ENCODE measurements at places on chromosomes 5 and 9. TPM values are rescaled to one million over a fixed set of nuclear protein-coding genes. Genes with fewer than 3 reads are reported as not detected.

DNA sequence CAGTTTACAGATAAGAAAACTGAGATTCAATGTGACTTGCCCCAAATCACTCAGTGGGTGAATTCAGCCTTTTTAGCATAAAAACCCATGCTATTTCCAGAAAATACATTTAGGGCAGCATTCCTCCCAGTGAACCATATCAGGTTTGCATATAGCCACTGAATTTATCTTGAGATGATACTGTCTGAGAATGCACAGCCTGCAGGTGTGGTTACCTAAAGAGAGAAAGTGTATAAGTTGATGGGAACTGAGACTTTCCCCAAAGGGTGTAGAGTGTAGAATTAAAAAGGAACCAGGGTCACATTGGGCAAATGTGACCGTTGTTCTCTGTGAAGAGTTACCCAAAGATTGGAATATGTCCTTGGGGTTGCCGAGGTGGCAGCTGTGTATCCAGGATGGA, 100.0 kb upstream of the PIK3R1 start:
- no peak for DNase-seq

- DNase-seq: no peak
Observed at GRCh38 chr9:125902214-125902613, 155.0 kb downstream of the PBX3 start.

DNA sequence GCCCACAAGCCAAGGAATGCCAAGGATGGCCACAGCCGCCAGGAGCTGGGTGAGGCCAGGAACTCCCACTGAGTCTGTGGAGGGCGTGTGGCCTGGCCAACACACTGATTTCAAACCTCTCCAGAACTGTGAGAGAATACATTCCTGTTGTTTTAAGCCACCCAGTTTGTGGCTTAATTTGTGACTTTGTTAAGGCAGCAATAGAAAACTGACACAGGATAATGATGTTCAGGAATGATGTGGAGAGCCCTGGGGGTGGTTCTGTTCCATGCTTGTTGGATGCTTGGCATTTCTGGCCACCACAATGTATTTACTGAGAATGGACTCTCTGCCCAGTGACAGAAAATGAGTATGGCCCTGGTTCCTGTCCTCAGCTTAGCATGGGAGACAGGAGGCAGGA, 82.8 kb downstream of the DAP start:
- DNase-seq: no peak

DNA sequence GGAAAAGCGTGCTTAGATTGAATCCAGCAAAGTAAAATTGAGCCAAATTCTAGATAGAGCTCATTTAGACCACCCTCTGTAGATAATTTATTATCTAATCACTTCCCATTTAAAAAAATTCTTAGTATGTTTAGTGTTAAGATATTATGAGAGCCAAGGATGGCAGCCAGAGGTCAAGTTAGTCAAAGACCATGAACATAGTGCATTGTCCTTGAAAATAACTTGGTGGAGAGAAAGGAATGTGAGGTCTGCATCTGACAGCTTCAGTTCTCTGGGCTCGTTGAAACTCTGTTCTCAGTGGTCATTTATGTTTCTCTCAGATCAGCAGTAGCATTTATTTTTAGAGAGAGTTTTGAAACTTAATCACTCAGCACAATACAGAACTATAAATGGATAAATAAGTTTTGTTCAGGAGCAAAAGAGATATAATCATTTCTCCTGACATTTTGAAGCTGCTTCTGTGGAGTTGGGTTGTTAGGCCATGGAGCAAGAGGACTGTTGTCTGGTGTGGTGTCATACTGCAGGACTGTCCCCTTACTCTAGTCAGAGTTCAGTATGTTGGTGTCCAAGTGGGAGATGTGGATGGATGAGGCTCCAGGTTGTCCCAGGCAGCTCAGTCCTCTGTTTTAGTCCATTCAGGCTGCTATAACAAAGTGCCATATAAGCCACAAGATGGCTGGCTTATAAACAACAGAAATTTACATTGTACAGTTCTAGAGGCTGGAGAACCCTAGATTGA, 337.7 kb downstream of the FBXL7 start:
- no peak for DNase-seq

DNA sequence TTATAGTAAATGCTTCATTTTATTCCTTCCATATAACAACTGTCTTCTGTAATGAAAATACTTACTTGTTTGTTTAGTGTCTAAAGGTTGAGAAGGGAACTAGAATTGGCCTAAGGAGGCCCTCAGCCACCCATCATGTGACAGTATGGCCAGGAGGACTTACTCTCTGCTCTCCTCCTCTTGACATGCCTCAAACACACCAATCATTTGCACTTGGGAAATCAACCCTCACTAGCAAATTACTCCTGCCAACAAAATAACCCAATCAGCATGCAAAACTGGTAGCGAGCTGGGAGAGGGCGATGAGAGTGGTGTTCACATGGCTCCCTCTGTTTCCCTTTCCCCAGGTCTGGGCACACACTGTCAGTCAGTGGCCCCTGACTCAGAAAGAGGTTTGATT, 58.6 kb upstream of the MEF2C start:
- no peak for DNase-seq

GRCh38 chr9:95736891-95737522, 138.5 kb upstream of the ERCC6L2 start:
- DNase-seq: no peak

The IL5 gene
- not detected for total RNA-seq

DNA sequence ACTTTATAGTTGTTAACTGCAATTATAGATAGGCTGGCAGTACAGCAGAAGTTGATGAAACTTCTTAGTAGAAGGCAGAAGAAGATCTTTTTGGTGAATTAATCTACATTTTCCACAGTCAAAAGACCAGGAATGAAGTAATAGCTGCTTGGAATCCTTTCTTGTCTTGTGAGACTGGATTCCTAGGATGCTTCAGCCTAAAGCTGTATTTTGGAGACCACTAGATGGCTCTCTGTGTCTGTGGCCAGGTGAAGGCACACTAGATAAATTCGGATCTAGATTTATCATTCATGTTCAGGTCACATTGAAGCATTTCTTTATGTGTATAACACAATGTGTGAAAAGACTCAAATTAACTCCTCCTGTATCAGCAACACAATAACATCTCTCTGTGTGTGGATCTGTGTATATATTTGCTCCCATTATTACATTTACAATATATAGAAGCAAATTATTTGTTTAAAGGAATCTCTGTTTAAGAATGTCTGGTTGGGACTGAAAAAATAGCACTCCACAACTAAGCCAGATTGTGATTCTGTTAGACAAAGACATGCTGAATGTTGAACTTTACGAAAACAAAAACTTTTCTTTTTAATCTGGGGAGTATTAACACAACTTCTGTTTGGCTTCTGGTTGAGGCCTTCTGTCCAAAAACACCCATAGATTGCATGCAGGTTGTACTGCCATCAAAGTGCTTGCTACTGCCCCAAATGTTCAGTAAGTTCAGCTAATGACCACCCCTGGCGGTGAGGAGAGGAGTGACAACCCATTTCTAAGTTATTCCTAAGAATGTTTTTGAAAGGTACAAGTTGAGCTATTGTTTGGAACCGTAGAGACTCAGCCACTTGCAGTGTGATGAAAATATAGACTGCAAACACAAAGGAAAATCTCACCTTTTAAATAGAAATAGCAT, 10.6 kb downstream of the GRIN3A start:
- no peak for DNase-seq

The SPINK13 gene
- not detected for total RNA-seq

DNA sequence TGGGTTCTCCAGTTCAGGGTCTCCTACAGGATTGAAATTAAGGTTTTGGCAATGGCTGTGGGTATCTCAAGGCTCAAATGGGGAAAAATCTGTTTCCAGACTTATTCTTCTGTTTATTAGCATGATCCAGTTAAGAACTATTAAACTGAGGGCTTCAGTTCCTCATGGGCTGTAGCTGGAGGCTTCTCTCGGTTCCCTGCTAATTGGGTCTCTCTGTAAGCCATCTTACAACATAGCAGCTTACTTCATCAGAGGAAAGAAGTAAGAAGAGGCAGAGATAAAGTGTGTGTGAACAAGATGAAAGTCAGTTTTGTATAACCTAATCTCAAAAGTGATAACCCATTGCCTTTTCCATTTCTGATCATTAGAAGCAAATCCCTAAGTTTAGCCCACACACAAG, 391.9 kb downstream of the PSAT1 start:
- no peak for DNase-seq

The SKIC3 gene
- total RNA-seq: 79.1 TPM

DNA sequence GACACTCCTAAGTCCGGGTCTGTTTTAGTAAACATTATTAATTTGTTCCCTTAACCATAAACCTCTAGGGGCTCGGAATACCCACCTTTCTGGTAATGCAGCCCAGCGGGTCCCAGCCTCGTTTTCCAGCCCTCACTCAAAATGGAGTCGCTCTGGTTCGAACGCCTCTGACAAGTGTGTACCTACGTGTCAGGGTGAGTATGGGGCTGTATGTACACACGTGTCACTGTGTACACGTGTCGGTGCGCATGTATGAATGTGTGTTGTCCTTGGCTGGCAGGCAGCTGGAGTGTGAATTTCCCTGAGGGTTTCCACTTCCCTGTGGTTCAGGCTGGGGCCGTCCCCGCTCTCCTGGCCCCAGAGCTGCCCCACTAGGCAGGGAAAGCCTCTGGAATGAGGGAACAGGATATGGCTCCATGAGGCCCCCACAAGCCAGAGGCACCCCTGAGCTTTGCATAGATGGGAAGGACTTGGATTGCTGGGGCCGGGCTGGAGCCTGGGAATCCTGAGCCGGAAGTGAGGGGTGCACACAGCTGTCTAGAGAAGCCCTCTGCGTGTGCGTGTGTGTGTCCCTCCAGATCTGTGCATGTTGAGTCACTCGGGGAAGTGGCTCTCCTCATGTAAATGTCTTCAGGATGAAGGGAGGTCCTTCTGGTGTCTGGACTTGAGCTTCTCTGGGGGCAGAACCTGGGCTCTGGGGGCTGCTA, 160.8 kb upstream of the IER5L start:
- DNase-seq: no peak

- no peak for DNase-seq
Observed at GRCh38 chr9:115130176-115130575, 12.2 kb upstream of the TNC start.

- DNase-seq: no peak
Observed at GRCh38 chr5:116989995-116990394, 415.4 kb upstream of the SEMA6A start.

DNA sequence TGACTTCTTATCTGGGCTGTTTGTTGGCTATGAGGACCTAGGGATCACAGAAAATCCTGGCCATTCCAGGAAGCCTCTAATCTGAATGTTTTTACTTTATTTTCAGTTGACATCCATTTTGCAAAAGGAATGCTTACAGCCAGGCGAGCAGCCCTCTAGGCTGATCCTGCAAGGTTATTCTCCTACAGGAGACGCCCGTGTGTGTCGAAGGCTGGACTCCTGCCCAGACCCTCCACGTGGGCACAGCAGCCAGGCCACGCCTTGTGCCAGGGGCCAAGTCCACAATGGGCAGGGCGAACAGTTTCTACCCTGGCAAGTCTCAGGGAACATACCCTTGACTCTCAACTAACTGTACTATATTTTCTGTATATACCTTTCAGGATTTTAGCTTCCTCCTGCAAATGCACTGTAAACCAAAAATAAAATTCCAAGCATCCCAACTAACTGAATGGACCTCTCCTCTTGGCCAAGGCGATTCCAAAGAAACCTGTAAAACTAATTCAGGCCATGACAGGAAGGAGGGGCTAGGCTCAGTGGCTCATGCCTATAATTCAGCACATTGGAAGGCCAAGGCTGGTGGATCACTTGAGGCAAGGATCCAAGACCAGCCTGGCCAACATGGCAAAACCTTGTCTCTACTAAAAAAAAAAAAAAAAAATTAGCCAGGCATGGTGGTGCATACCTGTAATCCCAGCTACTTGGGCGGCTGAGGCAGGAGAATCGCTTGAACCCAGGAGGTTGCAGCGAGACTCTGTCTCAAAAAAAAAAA, 5.7 kb downstream of the CMBL start:
- no peak for DNase-seq

DNA sequence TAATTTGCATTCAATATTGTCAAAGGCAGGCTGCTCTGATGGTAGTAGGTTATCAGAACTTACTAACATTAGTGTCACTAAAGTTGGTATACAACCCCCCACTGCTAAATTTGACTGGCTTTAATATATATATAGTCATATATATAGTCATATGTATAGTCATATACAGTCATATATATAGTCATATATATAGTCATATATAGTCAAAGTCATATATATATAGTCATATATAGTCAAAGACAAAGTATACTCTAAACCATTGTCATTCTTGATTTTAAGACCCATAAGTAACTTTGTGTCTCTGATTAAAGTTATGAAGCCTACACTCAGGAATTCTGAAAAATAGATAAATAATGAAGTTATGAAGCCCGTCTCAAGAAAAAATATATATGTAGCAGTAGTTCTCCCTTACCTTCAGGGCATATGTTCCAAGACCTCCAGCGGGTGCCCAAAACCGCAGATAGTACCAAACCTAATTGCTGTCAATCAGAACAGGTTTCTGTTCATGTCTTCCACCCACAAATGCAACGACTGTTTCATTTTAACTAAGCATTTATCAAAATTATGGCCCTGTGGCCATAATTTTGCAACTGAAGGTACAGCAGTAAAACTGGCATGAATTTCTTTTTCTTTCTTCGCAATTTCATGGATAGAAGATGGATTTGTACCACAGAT, 40.1 kb downstream of the TRPM6 start:
- DNase-seq: no peak

All from glomerular endothelial cell (primary cell).